ENCODE measurements at places on chromosomes 7 and 10.

DNA sequence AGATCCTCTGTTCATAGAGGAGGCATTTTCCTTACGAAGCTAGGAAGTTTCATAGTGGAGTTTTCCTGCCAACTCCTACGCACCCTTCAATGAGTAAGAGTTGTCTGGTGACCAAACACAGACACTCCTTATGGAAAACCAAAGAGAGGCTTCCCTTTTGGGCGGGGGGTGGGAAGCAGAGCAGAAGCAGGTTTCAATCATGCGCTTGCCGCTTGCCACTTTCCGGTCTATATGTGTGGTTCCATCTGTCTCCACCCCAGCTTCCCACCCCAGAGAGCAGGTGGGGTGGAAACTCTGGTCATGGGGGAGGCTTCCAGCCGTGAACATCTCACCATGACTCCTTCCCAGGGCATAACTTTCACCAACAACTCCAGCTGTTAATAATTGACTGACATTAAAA, 68.8 kb upstream of the GRB10 start:
- no peak for DNase-seq

GRCh38 chr7:21605008-21605585, 62.3 kb downstream of the DNAH11 start:
- DNase-seq = no peak

- no peak for DNase-seq
Measured at GRCh38 chr7:79504607-79505389, 51.3 kb upstream of the MAGI2 start.

- DNase-seq = peak; percentile 15
Measured at GRCh38 chr7:2698581-2699288, 10.7 kb downstream of the AMZ1 start.

- no peak for DNase-seq
Measured at GRCh38 chr10:66627156-66627555, 298.7 kb upstream of the LRRTM3 start.

- no peak for DNase-seq
Measured at GRCh38 chr10:24505759-24506158, 217.9 kb downstream of the ARHGAP21 start.

GRCh38 chr7:3897430-3898372, 596.6 kb downstream of the SDK1 start:
- no peak for DNase-seq

DNA sequence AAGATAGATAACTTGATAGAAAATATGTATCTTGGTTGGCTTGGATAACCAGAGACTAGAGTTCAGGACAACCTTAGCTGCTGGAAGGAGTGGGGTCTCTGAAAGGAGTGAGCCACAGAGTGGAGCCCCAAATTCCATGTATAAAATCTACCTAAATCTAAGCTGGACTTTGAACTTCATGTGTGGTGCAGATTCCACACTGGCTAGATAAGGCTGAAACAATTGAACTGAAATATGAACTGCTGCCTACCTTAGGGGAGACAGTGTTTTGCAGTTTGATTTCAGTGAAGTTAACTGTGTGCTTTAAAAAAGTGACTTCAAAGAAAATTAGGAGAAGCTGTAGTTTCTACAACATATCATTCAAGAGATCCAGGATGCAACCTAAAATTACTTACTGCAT, 123.9 kb downstream of the LRMDA start:
- DNase-seq = no peak

GRCh38 chr10:51204701-51205100, 130.4 kb downstream of the PRKG1 start:
- DNase-seq = no peak

- DNase-seq = no peak
Measured at GRCh38 chr10:133405844-133406527, 12.0 kb downstream of the MTG1 start.

GRCh38 chr7:150978126-150978789, at the start of gene KCNH2:
TSS of gene KCNH2 (minus strand) at chr7:150978321. CDS start at chr7:150977913, 408 bp downstream.
- DNase-seq = no peak

GRCh38 chr10:119362122-119362521, 154.8 kb downstream of the GRK5 start:
- no peak for DNase-seq

- DNase-seq = no peak
Measured at GRCh38 chr10:69425511-69426298, 9.0 kb upstream of the TACR2 start.

- no peak for DNase-seq
Measured at GRCh38 chr10:2948127-2948854, 119.1 kb upstream of the PFKP start.

GRCh38 chr10:98331885-98332284, 63.9 kb upstream of the LOXL4 start:
- DNase-seq = no peak

DNA sequence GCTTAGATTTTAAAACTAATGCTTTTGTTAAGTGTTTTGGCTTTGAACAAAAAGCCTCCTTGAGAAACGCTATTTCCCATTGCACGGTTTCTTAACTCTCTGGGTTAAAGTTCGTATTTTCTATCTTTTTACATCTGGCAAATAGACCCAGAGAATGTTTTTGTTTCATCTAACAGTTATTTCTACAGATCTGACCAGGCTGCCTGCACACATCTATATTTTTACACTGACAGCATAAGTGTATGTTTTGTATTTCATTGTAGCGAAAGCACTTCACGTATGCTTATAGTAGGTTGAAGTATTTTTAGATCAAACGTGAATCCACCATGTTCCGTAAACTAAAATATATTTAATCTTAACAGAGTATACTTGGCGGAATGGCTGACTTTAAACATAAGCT, 477.3 kb downstream of the SDK1 start:
- no peak for DNase-seq

DNA sequence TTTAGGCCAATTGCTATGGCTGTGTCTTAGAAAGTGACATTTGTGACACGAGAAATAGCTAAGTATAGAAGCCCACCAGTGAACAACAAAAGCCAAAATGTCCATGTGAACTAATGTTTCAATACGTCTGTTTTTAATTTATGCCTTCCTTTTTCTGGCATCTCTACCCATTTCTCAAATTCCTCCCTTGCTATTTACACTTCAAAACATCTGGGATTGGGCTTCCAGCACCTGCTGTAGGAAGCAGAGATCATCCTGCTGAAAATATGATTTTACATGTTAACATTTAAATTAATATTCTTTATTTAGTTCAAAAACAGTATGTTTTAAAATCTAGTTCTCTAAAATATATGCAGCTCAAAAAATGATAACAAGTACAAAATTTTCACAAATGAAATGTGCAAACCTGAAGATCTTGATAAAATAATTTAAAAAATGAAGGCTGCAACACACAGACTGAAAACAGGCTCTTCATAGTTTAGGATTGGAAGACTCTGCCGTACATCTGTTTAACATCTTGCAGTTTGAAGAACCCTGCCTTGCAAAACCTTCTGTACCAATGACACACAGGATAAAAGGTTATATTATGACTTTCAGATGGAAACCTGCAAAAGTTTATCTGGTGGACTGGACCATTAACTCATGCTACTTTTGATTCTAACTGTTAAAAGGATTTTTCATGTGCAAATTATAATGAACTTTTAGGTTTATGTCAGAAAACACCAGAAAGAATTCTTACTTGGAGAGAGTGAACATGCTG, 408.4 kb downstream of the SUGCT start:
- no peak for DNase-seq

DNA sequence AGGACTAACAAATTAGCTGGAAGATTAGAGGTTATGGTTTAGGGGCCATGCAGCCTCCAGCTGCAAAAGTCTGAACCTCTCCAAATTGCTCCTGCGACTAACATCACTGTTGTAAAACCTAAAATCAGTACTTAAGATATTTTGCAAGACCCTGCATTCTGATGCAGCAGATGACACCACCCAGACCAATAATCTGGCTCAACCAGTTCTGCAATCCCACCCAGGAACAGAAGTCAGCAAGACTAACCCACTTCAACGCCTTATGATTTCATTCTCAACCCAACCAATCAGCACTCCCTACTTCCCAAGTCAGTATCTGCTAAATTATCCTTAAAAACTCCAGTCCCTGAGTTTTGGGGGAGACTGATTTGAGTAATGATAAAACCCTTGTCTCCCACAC, 250.8 kb upstream of the MBL2 start:
- no peak for DNase-seq

DNA sequence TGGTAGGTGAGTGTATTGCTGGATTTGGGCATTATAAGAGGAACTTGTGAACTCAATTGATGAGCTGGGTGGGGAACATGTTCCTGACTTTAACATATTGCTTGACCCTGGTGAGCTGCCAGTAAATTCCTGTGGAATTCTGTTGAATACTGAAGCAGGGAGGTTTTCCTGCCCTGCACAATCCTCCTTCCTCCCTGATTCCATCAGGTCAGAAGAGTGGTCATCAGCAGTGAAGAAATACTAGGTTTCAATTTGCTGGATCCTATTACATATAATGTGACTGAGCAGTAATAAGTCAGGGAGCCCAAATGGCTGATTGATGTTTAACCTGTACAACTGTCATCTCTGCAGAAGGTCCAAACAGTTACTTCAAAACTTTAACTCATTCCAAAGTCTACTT, 581.2 kb downstream of the SUGCT start:
- DNase-seq = no peak

GRCh38 chr7:17021205-17021604, 139.4 kb upstream of the AGR3 start:
- no peak for DNase-seq

DNA sequence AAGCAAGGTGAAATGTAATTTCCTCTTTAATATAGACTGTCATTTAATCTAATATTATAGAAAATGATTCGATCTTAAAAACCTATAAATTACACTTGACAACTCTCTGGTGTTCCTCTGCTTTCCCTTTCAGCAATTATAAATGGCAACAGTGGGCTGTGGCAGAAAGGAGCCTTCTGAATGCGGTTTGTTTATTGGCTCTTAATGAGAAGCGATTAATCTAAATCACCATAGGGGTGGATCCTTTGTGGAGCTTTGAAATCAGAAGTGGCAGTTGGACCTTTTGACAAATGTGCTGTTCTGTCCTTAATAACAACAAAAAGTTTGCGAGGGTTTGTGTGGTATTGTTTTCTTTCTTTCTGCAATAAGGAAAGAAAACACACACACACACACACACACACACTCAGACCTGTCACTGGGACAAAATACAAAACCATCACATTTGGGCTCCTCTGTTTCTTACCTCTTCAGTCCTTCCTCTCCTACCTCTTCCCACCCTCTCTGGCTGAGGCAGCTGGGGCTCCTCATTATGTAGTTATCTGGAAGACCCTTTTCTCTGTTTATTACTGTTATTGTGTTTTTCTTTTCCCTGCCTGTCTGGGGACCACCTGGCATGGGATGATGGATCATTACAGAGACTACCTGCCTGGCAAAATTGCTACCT, 316.2 kb downstream of the SORCS3 start:
- no peak for DNase-seq

- no peak for DNase-seq
Measured at GRCh38 chr10:43960477-43960876, 311.8 kb upstream of the ZNF32 start.

- DNase-seq = no peak
Measured at GRCh38 chr10:104277785-104278184, 8.8 kb downstream of the GSTO2 start.

DNA sequence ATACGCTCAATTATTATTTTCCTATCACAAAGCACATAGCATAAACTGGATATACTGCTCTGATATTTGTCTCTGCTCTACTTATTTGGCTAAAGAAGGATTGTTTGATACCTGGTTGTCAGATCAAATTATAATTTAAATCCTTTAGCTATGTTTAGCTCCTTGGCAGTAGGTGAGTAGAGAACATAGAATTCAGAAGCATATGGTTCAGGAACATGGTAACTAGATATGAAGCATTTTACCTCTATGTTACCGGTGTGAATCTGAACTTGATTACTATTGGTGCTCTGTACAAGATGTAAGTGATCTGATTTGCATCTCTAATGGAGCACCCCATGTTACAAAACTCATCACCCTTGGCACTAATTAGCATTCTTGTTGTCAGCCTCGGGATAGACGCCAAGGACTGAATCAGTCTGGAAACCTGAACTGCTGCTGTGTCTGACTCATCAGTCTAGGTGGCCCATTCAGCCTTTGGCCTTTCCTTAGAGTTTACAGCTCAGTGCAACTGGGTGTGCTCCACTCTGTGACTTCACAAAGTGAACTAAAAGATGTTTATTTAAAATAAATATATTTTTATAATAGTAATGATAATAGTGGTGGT, 12.3 kb upstream of the MYPN start:
- DNase-seq = no peak

DNA sequence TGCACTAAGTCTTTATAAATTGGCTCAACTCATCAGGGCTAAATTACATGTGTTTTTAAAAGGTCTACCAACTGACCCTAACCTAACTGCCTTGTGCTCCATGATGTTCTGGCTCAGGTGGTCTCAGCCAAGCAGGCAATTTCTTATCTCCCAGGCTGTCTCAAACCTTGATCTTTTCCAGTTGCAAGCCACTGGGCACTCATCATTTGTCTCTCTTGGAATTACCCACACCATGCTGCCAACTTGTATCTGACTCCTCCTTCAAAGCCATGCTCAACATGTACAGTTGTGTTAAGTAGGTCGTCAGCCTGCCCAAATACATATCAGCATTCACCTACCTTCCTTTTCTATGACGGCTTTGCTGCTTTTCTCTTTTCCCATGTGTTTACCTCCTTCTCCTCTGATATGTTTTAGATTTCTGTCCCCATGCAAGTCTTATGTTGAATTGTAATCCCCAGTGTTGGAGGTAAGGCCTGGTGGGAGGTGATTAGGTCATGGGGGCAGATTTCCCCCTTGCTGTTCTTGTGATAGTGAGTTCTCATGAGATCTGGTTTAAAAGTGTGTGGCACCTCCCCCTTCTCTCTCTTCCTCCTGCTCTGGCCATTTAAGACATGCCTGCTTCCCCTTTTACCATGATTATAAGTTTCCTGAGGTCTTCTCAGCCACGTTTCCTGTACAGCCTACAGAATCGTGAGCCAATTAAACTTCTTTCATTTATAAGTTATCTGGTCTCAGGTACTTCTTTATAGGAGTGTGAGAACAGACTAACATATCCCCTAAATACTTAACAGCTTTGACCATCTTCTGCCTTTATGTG, 130.0 kb downstream of the ELAPOR2 start:
- DNase-seq = no peak

GRCh38 chr7:100745184-100745583, 11.8 kb downstream of the ZAN start:
- DNase-seq = no peak

DNA sequence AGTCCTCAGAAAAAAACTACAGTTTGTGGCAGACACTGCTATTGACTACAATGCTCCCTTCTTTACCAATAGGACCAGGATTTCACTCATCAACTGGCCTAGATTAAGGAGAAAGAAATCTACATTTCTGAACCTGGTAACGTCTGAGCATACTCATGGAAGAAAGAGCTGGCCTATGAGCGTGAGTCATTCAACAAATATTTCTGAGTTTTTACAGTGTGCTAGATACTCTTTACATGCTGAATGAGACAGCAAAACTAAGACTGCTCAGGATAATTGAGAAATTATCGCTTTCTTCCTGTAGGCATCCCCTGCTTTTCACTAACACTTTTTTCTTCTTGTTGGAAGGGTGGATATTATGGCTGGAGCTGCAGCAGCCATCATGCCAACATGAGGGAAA, 609.7 kb downstream of the TNS3 start:
- no peak for DNase-seq

- no peak for DNase-seq
Measured at GRCh38 chr7:110373859-110374258, 717.1 kb upstream of the LRRN3 start.

Measured in stimulated activated CD8-positive, alpha-beta memory T cell treated with anti-CD3 and anti-CD28 coated beads, Interleukin-15, amount 100 ng/mL, for 24 hours (primary cell).